ENCODE measurements at places on chromosomes 6 and 20. TPM values are rescaled to one million over a fixed set of nuclear protein-coding genes. Genes with fewer than 3 reads are reported as not detected.

GRCh38 chr6:15137086-15137485 is 108.8 kb upstream of the JARID2 start:
- no peak overlapping the region for H3K4me3 ChIP-seq
- H3K4me1 ChIP-seq, result no peaks in the 10 kb centered on the region
- H3K27ac ChIP-seq, result no peak overlapping the region
- H3K27me3 ChIP-seq, result no peaks in the 10 kb centered on the region
- H3K36me3 ChIP-seq, result no peaks in the 10 kb centered on the region

- no peaks in the 10 kb centered on the region for H3K36me3 ChIP-seq
- H3K4me3 ChIP-seq, result no peak overlapping the region
- H3K27me3 ChIP-seq, result no peaks in the 10 kb centered on the region
- H3K27ac ChIP-seq, result no peak overlapping the region
- DNase-seq, result no peak
Measured at GRCh38 chr6:170402318-170403040, 95.9 kb downstream of the FAM120B start.

DNA sequence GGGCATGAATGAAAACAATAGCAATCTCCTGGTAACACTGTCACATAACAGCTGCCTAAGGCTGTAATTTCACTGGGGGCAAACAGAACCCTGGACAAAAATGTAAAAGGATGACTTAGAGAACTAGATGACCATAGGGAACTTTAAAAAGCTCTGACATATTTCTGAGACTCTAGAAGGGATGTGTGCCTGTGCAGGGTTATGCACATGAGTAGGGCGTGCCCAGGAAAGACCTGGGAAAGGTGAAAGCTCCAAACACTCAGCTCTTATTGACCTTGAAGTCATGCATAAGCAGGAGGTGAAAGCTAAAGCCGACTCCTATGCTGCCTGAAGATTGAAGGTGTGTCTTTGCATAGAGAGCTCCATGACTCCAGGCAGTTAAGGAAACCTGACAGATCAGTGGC is 118.4 kb upstream of the BTBD3 start:
- no peak for DNase-seq
- no peak overlapping the region for H3K4me3 ChIP-seq
- H3K4me1 ChIP-seq, result no peaks in the 10 kb centered on the region
- H3K27ac ChIP-seq, result no peak overlapping the region
- H3K27me3 ChIP-seq, result no peaks in the 10 kb centered on the region

DNA sequence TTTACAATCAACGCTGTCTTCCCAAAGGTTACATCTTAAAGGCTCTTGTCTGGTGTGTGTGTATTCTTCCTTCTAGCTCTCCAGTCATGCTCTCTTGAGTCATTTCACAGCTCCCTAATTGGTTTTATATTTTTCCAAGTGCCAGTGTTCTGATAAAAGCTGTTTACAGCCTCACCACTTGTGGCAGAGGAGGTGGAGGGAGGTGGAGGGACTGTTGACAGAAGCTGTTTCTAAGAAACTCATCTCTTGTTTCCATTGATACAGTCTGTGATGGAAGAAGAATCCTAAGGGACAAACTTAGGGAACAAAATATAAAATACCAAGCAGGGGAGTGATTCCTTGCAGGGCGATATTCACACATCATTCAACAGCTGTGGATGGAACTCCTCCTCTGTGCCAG is 64.0 kb downstream of the QRSL1 start:
- no peak overlapping the region for H3K4me3 ChIP-seq
- no peaks in the 10 kb centered on the region for H3K4me1 ChIP-seq
- DNase-seq, result no peak
- H3K27ac ChIP-seq, result no peak overlapping the region
- no peaks in the 10 kb centered on the region for H3K27me3 ChIP-seq

- H3K4me3 ChIP-seq, result no peak overlapping the region
- H3K36me3 ChIP-seq, result no peaks in the 10 kb centered on the region
- DNase-seq, result no peak
- H3K4me1 ChIP-seq, result no peaks in the 10 kb centered on the region
- H3K27me3 ChIP-seq, result no peaks in the 10 kb centered on the region
Measured at GRCh38 chr6:52186480-52186879, 305 bp downstream of the IL17A start.

DNA sequence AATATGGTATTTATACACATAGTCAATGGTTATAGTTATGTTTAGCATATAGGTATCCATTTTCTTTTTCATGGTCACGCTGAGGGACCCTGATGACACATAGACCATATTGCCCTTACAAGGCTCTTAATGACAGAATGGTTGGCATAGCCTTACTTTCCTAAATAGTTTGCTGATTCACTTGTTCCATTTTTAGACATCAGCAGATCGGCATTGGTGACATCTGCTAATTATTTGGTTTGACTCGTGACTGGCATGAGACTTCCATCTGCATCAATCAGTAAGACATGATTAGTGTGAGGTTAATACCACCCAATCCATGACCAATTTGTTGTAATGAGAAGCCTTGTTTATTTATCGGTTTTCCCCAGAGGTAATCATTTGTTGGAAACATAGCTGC is 309.7 kb downstream of the ALDH8A1 start:
- no peak overlapping the region for H3K27ac ChIP-seq
- no peak overlapping the region for H3K4me3 ChIP-seq
- H3K36me3 ChIP-seq, result no peaks in the 10 kb centered on the region
- no peaks in the 10 kb centered on the region for H3K27me3 ChIP-seq
- DNase-seq, result no peak
- H3K4me1 ChIP-seq, result peaks cover 10% of the 10 kb centered on the region

GRCh38 chr20:62156592-62157386 is 13.2 kb downstream of the SS18L1 start:
- no peaks in the 10 kb centered on the region for H3K27me3 ChIP-seq
- no peak overlapping the region for H3K27ac ChIP-seq
- no peak overlapping the region for H3K4me3 ChIP-seq

Gene PPP1R16B
- 1.2 TPM for total RNA-seq

Gene TMEM242
- 10.3 TPM for total RNA-seq

Gene MRPS10
- total RNA-seq, result 42.0 TPM

Gene DNAJC5
- total RNA-seq, result 64.8 TPM

Gene C6orf163
- 12.5 TPM for total RNA-seq

Gene TAAR5
- not detected for total RNA-seq
